Fibroblast of skin of right biceps (primary cell): ENCODE measurements at places on chromosomes 11 and 22.

- DNase-seq = peak; percentile 97
Measured at GRCh38 chr22:27456696-27457503, 344.7 kb downstream of the MN1 start.

- DNase-seq = no peak
Measured at GRCh38 chr22:19290400-19291217, 910 bp downstream of the CLTCL1 start.

- peak; percentile 46 for DNase-seq
Measured at GRCh38 chr11:115408036-115408921, 95.9 kb downstream of the CADM1 start.

DNA sequence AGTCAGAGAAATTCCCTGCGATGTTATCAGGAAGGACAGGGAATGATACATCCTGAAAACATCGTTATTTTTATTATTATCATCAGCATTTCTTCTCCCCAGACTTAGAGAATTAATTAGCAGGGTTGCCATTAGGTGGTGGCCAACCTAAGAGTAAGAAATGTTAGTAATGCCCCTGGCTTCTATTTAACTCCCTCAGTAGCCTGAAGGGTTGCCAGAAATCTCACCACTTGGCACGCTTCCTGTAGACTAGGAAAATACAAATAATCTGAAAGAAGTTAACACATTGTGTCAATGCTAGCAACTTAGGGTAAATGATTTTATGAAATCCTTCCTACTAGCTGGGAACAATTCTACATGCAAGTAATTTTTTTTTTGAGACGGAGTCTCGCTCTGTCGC, 45.5 kb downstream of the ENDOD1 start:
- peak; percentile 38 for DNase-seq

- DNase-seq = peak; percentile 53
Measured at GRCh38 chr11:118996926-118997626, 862 bp upstream of the CENATAC start.

DNA sequence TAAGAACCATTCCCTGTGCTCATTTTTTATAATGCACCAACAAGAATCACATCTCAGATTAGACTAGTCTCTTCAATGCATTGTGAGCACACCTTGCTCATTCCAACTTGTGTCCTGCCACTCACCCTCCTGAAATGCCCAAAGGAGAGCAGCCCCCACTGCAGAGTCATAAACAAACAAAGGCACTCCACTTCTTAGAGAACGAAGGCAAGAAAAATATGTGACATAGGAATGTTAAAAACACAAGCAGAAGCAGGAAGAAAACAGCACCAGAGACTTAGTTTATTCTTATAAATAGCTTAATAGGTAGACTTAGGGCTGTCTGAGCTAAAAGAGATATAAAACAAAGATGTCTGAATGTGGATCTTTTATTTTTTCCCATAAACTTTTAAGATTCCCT, 57.2 kb downstream of the GUCY1A2 start:
- DNase-seq = peak; percentile 27

DNA sequence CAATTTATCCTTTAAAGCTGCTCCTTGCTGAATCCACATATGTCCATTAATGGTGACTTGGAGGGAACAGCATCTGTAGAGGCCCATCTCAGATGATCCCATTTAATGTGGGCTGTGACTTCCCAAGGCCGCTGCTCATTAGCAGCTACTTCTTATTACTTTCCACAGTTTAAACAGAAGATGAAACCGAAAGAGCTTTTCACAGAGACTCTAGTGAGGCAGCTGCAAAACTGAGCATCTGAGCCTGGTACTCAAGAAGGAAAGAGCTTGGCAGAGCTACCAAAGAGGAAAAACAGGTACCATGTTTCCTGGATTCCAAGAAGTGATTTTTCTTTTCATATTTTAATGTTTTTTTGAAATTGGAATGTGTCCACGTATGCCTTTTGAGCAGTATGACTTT, 110.5 kb upstream of the NARS2 start:
- DNase-seq = no peak

DNA sequence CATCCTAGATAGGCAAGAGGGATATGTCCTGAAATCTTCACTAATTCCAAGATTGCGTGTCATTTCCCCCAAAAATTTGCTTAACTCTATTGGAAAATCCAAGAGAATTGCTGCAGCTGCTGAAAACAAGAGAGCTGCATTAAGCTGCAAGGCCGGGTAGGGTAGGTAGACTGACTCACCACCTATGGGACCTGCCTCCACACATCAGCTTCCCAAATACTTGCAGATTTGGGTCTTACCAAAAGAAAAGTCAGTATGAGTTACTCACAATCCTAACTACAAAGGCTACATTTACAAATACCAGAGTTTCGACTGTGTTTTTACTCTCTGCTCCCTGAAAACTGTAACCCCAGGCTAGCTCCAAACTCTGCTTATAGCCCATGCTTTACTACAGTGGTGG, 142.5 kb upstream of the TEAD1 start:
- peak; percentile 77 for DNase-seq

GRCh38 chr11:78203184-78203583, 14.5 kb downstream of the USP35 start:
- no peak for DNase-seq

- no peak for DNase-seq
Measured at GRCh38 chr11:12158909-12159308, 48.5 kb downstream of the MICAL2 start.

DNA sequence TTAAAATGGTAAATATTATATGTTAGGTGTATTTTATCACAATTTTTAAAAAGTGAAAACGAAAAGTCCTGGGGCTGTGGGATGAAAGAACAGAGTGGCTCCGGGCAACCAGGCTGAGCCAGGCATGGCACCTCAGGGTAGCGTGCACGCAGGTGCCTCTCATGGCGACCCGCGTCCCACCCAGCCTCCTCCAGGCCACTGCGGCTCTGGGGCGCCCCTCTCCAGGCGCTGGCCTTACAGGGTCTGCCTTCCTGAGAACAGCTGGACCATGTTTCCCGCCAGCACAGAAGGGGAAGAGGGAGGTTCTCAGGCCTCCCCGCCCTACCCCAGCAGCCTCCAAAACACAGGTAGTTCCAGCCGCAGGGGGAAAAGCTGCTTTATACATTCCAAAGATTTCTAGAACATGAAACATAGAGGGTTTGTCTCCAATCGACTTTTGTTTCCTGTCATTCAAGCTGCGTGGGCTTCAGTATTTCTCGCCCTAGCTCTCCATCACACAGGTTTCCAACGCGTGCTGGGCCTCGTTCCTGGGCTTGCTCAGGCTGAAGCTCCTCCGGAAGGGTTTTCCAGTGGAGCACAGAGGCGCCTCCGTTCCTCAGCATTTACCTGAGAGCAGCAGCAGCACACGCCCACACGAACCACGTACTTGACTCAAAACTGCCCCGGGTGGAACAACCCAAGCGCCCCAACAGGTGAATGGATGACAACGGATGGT, 10.5 kb downstream of the EHD1 start:
- DNase-seq = no peak

DNA sequence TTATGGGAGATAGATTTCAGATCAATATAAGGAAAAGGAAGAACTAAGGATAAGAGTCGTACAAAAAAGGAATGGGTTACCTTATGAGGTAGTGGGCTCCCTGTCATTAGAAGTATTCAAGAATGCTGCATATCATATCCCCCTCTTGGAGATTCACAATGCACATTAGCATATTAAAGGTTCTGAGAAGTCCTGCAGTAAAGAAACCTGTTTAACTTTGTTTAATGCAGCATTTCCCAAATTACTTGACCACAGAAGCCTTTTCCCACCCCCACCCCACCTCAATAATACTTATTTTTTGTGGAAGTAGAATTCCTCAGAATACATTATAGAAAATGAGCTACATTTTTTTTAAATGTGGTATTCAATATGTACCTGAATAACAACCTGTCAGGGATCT, 30.9 kb downstream of the PHF21A start:
- no peak for DNase-seq

GRCh38 chr11:113942256-113942655, 32.7 kb upstream of the HTR3A start:
- no peak for DNase-seq

GRCh38 chr11:13602844-13603243, 65.6 kb upstream of the FAR1 start:
- no peak for DNase-seq

DNA sequence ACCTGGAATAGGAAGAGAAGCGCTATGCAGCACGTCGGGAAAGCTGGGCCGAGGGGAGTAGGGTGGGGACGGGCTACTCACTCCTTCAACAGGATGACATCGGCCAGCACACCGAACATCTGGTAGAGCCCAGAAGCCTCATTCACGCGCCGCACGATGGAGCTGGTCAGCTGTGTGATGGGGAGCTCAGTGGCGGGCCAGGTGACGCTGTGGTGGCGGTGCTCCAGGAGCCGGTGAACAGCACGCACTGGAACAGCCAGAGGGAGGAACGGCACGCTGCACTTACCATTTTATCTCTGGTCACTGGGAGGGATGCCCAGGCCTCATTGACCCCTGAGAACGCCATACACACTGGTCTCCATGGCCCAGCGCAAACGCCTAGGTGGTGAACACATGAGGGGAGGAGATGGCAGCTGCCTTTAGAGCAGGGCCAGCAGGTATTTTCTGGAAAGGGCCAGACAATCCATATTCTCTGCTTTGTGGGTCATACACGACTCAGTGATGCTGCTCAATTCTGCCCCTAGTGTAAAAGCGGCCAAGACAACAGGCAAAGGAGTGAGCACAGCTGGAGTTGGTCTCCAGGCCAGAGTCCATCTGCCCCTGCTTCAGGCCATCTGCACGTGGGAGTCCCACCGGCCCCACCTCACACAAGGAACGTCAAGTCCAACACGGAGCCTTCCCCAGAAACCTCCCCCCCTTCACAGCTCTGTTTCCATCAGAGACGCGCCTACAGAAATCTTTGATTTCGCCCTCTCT, 8.8 kb downstream of the FOXRED2 start:
- no peak for DNase-seq

DNA sequence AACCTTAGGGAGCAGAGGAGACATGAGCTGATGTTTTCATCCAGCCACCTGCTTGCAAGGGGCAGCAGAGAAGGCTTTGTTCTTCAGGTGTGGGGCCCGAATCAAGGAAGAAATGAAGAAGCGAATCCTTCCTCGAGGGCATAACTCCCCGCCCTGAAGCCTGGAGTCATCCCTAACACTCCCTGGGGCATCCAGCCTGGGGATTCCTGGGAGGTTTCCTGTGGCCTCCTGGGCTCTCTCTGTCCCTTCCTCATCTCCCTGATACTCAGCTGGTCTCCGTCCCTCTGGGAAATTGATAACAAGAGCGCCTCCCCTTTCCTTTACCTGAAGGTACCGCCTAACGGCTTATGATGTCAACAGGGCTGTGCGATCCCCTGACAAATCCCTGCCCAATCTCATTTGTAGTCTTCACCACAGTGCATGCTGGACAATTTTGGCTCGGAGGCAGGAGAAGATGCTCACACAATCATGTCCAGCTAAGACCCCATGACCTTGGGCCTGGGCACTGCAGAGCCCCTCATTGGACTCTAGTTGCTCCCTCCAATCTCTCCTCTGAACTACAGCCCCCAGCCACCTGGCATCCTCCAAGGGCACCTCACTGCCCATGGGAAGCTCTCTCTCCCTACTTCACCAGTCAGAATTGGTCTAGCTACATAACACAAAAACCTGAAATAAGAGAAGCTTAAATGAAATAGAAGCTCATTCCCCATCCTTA, 80.6 kb upstream of the RTL6 start:
- DNase-seq = no peak

GRCh38 chr11:94838027-94838731, 70.0 kb downstream of the AMOTL1 start:
- no peak for DNase-seq
